Fibroblast of lung (primary cell): ENCODE measurements at places on chromosomes 3 and 15. TPM values are rescaled to one million over a fixed set of nuclear protein-coding genes. Genes with fewer than 3 reads are reported as not detected.

Gene PRC1
- 9.2 and 57.8 TPM in 2 replicates for total RNA-seq

Gene FOXB1
- not detected in 2 replicates for total RNA-seq

Gene DPH6
- 12.8 and 13.5 TPM in 2 replicates for total RNA-seq

Gene ABHD2
- 42.9 and 84.9 TPM in 2 replicates for total RNA-seq

Gene KCNAB1
- total RNA-seq: 0.26 and 0.33 TPM in 2 replicates

Gene ADAMTS17
- total RNA-seq: under 0.01 and 0.17 TPM in 2 replicates

Gene ACAD11
- 44.9 and 101 TPM in 2 replicates for total RNA-seq

Gene NLGN1
- 2.1 TPM in 2 replicates for total RNA-seq
